ENCODE measurements at places on chromosomes 11 and 22.

- peak; percentile 97 for DNase-seq
Measured at GRCh38 chr11:28808771-28809170, 700.6 kb downstream of the METTL15 start.

DNA sequence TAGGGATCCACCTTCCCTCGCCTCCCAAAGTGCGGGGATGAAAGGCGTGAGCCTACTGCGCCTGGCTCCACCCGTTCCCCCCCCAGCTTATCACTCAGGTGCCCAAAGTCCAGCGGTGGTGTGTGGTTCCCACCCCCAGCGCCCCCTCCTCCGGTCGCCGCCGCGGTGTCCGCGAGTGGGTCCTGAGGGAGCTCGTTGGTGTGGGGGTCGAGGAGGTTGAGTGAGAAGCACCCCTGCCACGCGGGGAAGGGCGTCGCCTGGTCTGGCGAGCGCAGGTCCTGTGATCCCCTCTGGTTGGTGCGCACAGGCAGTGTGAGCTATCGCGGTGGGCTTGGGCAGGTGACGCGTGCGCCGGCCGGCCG lies 3900.6 kb upstream of the OR11H1 start:
- DNase-seq, result no peak

- DNase-seq, result no peak
Measured at GRCh38 chr11:68002938-68003845, 705 bp downstream of the UNC93B1 start.

GRCh38 chr11:91261513-91261912 lies 963.1 kb upstream of the FAT3 start:
- DNase-seq, result no peak

DNA sequence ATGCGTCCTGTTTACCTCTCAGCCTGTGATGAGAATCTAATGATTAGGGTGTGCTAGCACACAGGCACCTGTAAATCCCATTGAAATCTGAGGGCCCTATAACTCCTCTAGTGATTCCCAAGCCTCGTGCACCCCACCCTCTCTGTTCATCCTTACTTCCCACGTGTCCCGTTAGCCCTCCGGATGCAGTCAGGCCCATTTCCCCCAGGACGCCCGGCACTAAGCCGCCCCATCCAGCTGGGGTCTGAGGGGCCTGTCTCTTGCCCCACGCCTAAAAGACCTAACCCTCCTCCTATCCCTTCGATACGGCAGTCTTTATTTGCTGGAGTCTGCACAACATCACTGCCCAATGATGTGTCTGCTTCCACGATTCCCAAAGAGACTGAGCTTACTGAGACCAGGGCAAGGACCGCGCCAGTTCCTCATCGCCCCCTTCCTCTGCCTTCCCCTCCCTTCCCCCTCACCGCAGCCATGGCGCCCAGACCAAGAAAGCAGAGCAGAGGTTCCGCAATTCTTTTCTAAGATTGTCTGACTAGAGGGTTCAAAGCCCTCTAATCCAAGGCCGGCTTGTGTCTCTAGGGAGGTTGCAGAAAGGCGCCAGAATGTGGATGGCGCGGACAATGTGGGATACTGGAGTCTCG lies 1.1 kb upstream of the FADS2 start:
- no peak for DNase-seq

- DNase-seq, result no peak
Measured at GRCh38 chr22:23754980-23755636, 883 bp upstream of the VPREB3 start.

DNA sequence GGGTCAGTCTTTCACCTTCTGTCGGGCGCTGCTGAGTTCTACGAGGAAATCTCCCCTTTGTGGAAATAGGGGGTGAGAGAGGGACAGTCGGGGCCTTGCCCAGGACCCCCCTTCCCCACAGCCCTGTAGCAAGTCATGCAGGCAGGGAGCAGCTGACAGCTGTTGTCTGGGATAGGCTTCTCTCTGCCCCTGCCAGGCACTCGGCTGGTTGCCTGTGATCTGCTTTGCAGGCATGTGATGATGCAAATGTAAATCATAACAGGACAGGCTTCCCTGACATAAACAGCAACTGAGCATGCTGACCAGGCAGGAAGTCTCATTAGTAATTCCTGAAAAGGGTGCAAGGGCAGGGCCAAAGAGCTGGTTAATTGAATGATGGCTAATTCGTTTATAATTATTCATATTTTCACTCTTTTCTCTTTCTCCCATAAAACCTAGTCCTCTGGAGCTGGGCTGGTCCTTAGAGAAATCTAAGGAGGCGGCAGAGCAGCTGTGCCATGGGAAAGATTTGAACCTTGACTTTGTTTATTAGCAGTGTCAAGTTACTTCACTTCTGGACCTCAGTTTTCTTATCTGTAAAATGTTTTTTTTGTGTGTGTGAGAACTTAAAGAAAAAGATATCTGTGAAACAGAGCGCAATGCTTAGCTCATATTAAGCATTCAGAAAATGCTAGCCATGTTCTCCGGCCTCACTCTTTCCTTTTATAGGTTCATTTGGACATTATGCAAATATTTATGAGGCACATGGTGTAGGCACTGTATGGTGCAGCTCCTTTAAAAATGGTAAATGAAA lies 129.7 kb downstream of the LDLRAD3 start:
- DNase-seq, result peak; percentile 74

DNA sequence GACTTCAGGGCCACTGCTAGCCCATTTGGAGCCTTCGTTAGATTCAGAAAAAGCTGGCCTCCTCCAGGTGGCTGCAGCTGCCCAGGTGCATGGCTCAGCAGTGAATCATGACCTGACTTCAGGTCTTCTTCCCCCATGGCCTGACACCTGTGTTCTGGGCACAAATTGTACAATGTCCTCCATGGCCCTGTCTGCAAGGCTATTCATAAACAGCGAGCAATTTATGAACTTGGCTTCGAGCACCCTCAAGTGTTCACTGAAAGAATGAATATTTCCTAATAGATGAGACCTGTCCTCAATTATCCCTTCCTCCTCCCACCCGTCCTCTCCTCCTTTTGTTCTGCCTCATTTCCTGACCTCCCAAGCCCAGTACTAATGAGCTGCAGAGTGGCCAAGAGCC lies 12.2 kb upstream of the VPS37C start:
- DNase-seq, result peak; percentile 16

DNA sequence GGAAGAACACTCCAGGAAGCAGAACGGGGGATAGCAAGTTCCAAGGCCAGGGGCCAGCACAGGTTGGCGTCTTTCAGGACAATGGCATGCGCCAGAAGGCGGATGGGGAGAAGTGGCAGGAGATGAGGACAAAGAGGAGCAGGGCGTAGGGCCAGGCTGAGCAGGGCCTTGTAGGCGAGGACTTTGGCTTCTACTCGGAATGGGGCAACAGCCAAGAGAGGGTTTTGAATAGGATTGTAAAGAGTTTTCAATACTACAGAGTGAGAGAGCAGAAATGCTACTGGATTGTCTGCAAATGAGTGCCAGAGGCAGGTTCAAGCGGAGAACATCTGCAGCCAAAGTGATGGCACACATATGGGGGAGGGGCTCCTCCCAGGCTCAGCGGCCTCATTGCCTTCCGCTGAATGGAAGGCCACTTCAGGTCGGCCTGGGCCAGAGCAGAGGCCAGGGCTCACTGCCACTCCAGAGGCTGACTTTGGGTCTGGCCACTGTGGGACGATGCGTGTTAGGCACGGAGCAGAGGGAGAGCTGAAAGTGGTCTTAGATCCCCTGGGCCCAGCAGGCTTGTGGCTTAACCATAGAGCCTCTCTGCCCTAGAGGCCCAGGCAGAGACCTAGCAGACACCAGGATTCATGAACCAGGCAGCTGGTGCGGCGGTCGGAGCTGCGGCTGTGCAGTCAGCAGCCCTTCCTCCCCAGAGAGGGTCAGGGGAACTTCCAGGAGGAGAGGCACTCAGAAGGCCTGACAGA lies 118.2 kb downstream of the DSCAML1 start:
- DNase-seq, result no peak

- no peak for DNase-seq
Measured at GRCh38 chr11:97201743-97202612, 812.2 kb downstream of the JRKL start.

- no peak for DNase-seq
Measured at GRCh38 chr11:77074626-77075221, 8.0 kb downstream of the CAPN5 start.

GRCh38 chr22:43202756-43203410 lies 15.9 kb upstream of the TTLL12 start:
- no peak for DNase-seq

DNA sequence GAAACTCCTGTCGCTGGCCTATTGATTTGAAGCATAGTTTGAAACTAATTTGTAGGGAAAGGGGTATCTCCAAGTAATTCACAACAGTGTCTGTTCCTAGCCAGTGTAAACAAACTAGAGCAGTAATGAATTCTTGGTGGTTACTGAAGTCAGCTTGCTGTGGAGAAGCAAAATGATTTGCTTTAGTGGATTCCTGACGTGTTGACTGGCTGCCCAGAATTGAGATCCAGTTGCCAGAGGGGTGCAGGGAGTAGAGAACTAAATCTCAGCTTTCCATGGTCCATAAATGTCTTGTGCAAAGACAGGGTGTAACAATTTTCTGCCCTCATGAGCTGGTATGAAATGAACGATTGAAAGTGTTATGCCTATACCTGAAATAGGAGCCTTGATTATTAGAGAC lies 382.5 kb upstream of the KIRREL3 start:
- no peak for DNase-seq

GRCh38 chr11:64620381-64620971 lies 29.5 kb downstream of the SLC22A12 start:
- no peak for DNase-seq

DNA sequence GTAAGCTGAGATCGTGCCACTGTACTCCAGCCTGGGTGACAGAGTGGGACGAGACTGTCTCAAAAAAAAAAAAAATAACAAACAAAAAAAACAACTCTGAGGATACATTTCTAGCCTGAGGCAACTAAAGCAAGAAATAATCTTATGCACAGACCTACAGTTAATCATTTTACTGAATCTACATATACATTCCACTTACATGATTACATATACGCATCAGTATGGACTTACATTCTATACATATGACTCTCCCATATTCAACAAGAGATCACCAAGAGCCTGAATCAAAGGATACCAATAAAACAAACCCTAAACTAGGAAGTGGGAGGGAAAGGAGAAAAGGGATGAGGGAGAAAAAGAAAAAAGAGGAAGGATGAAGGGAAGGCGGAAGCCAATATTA lies 1.1 kb downstream of the ALG8 start:
- DNase-seq, result peak; percentile 12

DNA sequence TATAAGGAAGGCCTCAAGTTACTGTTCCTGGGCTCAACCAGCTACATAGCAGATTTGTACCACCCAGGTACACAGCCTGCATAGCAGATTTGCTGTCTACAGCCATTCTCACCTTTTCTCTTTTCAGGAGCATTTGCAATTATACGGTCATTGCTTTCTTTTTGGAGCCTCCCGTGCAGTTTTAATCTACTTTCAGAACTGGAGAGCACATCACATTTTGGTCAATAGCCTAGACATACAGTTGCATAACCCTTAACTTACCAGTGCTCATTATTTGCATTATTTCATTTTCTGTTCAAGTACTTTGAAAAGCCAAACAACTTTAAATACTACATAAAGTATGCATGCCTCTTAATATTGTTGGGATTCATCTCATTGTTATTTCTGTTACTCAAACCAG lies 150.5 kb upstream of the SORL1-AS1 start:
- no peak for DNase-seq

DNA sequence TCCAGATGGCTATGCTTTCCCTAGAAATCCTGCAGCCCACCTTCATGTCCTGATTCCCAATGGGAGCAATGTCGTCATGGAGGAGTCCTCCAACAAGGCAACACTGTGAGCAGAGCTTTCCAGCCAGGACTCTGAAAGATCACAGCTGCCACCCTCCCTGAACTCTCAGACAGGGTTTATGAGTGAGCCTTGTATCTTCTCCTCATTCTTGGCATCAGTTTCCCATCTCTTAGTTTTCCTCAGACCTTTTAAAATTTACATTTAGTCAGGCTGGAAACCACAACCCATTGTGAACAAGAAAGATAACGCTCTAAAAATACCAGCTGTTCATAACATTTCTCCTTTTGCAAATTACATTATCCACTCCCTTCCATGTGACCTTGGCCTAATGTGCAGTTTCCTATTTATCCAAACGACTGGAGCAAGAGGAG lies 15.6 kb upstream of the LYVE1 start:
- no peak for DNase-seq

- no peak for DNase-seq
Measured at GRCh38 chr11:117300283-117300663, 9.1 kb downstream of the BACE1-AS start.

- no peak for DNase-seq
Measured at GRCh38 chr11:7903940-7904339, 27.1 kb downstream of the OR10A6 start.

- peak; percentile 48 for DNase-seq
Measured at GRCh38 chr11:120801801-120802689, 221.9 kb upstream of the TBCEL start.

- peak; percentile 98 for DNase-seq
Measured at GRCh38 chr11:67656278-67656922, 5.9 kb upstream of the ACY3 start.

DNA sequence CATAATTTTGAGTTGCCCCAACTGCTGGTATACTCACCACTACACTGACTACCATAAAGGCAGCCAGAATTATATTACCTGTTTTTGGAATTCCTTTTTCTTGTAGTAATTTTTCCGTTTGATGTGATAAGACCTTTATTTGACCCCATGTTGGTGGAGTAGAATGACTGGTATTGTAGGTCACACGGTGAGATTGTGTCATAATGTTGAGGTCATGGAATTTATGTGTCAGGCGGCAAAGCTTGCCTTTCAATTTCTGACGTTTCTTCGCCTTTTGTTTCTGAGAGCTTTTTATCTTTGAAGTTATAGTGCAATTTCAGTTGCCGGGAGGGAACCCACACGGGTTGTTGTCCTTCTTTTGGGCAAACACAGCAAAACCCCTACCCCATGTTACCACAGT lies 13.0 kb downstream of the OR52K1 start:
- DNase-seq, result peak; percentile 24

- peak; percentile 65 for DNase-seq
Measured at GRCh38 chr22:31082606-31083376, 1.7 kb downstream of the SMTN start.

DNA sequence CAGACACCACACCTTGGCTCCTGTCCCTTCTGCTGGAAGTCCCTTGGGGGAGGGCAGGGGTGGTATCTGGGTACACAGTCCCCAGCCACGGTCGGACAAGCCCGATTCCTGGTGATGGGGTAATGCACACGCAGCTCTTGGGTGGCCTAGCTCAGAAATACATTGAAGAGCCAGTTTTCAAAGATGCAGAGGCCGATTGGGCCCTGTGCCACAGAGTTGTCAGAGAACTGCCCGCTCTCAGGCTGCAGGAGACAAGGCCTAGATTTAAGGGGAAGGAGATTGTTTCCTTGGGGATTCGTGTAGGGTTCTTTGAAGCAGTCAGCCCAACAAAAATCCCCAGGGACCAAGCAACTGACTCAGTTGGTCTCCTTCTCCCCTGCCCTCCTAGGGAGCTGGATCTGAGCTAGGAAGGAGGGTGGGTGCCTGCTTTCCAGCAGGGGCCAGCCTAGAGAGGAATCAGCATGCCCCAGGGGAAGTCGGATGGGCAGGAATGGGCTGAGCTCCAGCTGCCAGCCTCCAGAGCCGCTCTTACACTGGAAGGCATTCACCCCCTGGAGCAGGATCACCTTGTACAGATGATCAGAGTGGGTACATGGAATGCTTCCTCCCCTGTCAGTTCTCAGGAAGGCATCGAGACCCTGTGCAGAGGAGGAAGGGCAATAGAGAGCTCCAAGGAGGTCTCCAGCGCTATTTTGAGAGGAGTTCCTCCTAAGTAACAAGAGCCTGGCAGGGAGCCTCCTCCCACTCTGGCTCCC lies 3.3 kb upstream of the SCN4B start:
- no peak for DNase-seq

Measured in bronchial epithelial cell (primary cell).